Caco-2 (cell line): ENCODE measurements at places on chromosomes 4 and X.
A peak's percentile ranks its signal among the peaks of the same experiment; 100 is the strongest.

DNA sequence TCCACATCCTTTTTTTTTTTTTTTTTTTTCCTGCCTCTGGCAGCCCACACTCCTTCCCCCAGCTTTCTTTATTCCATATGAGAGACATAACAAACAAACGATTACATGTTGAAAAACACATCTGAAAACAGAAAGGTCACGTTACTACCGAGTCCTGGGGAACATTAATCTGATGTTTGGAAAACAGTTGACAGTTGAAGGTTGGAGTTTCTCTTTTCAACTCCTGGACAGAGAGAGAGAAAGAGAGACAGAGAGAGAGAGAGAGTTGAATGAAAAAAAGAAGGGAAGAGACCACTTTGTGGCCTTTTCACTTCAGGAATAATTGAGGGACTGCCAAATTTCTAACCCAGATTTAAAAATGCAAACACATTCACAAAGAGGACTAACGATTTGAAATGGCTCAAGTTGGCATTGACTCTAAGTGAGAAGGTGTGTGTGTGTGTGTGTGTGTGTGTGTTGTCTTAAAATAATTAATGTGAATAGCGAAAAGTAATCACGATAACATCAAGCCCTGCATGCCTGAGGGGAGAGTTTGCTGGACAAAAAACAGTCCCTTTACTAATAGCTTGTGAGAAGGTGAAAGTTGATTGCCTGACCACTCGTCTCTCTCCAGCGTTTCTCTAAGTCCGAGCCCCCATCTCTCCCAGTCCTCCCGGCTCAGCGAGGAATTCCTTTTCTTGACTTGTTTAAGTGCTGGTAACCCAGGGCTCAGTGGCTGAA is 67.3 kb downstream of the FBXO8 start:
- H3K27me3 ChIP-seq: no peaks in the 10 kb centered on the region
- no peak overlapping the region for H3K27ac ChIP-seq
- H3K4me3 ChIP-seq: no peak overlapping the region
- DNase-seq: no peak
- no peaks in the 10 kb centered on the region for H3K36me3 ChIP-seq
- no peaks in the 10 kb centered on the region for H3K4me1 ChIP-seq

- no peaks in the 10 kb centered on the region for H3K4me1 ChIP-seq
- no peaks in the 10 kb centered on the region for H3K27me3 ChIP-seq
- no peaks in the 10 kb centered on the region for H3K36me3 ChIP-seq
- no peak overlapping the region for H3K4me3 ChIP-seq
Observed at GRCh38 chr4:136768925-136769275, 763.4 kb downstream of the PCDH18 start.

- no peaks in the 10 kb centered on the region for H3K27me3 ChIP-seq
- H3K36me3 ChIP-seq: no peaks in the 10 kb centered on the region
- H3K4me1 ChIP-seq: peaks cover 12% of the 10 kb centered on the region
- H3K4me3 ChIP-seq: no peak overlapping the region
- no peak overlapping the region for H3K27ac ChIP-seq
Observed at GRCh38 chr4:124092541-124092984, 620.0 kb downstream of the ANKRD50 start.

DNA sequence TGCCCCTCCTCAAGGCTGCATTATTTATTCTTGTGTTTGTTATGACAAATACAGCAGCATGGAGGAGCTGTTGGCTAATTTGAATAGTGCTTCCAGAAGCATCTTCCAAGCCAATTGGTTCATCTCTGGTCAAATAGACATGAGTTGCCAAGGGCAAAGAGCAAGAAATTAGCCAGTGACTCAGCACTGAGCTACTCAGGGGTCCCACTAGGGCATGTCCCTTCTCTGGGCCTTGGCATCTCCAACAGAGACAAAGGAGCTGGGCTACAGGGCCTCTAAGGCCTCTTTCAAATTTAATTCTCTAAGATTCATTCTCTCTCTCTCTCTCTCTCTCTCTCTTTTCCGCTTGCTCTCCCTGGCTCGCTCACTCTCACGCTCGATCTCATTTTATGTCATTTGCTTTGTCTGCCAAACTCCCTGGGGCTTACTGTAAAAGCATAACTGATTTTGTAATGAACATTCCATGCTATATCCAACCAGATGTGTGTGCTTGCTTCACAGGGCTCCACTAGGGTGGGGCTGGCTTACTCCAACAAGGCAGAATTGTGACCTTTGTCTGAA is 86.7 kb upstream of the MAGEA4 start:
- H3K4me3 ChIP-seq: no peak overlapping the region
- H3K36me3 ChIP-seq: no peaks in the 10 kb centered on the region
- DNase-seq: peak; percentile 4
- H3K27me3 ChIP-seq: no peaks in the 10 kb centered on the region

- no peak for DNase-seq
- no peak overlapping the region for H3K4me3 ChIP-seq
Observed at GRCh38 chr4:182803235-182803634, 114.0 kb downstream of the DCTD start.

DNA sequence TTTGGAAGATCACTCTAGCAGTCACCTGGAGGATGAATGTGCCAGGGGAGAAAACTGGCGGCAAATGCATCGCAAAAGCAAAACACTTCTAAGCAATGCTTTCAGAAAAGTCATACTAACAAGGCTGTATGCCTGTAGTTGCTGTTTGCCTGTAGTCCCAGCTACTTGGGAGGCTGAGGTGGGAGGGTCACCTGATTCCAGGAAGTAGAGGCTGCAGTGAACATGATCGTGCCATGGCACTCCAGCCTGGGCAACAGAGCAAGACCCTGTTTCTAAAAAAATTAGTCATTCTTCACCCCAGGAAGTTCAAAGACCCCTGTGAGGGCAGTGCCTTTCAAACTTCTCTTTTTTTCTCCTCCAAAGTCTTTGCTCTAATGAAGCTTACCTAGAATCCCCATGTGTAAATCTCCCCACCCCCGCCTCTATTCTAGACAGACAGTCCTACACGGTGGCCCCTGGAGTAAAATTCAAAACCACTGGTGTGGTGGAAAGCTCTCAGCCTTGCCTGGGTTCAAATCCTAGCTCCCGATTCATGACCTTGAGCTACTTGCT is 5.5 kb downstream of the SOWAHD start:
- no peaks in the 10 kb centered on the region for H3K36me3 ChIP-seq
- DNase-seq: no peak
- H3K4me1 ChIP-seq: no peaks in the 10 kb centered on the region

GRCh38 chr4:182628544-182628943 is 288.6 kb downstream of the DCTD start:
- H3K36me3 ChIP-seq: no peaks in the 10 kb centered on the region
- no peak for DNase-seq
- H3K4me3 ChIP-seq: no peak overlapping the region
- H3K27me3 ChIP-seq: no peaks in the 10 kb centered on the region
- no peak overlapping the region for H3K27ac ChIP-seq

DNA sequence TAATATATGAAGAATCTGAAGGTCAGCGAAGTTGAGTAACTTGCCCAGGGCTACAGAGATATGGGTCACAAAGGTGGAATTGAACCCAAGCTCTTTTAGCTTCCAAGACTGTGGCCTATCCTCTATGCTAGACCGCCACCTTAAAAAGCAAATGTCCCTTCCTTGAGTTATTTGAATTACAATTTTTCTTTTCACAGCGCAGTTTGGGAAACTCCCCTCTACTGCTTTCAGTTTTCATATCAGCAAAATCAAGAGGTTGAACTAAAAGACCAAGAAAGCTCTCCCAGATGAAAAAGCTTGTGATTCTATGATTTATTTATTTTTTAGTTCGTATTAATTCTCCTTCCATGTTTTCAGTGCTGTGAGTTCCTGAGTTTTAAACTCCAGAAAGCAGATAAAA is 174.5 kb upstream of the C1QTNF7 start:
- no peaks in the 10 kb centered on the region for H3K27me3 ChIP-seq
- no peak overlapping the region for H3K27ac ChIP-seq
- no peaks in the 10 kb centered on the region for H3K36me3 ChIP-seq
- no peak overlapping the region for H3K4me3 ChIP-seq
- H3K4me1 ChIP-seq: no peaks in the 10 kb centered on the region

DNA sequence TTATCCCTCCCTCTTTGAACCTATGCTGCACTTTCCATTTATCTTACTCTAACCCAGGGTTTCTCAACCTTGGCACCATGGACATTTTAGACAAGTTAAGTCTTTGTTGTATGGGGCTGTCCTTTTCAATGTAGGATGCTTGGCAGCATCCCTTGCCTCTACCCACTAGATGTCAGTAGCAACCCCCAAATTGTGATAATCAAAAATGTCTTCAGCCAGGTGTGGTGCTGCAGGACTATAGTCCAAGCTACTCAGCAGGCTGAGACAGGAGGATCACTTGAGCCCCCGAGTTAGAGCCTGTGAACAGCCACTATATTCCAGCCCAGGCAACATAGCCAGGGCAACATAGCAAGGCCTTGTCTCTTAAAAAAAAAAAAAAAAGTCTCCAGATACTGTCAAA is 7.0 kb downstream of the LRCH2 start:
- H3K36me3 ChIP-seq: no peaks in the 10 kb centered on the region
- no peaks in the 10 kb centered on the region for H3K27me3 ChIP-seq
- H3K27ac ChIP-seq: no peak overlapping the region
- no peak overlapping the region for H3K4me3 ChIP-seq
- DNase-seq: peak; percentile 38

DNA sequence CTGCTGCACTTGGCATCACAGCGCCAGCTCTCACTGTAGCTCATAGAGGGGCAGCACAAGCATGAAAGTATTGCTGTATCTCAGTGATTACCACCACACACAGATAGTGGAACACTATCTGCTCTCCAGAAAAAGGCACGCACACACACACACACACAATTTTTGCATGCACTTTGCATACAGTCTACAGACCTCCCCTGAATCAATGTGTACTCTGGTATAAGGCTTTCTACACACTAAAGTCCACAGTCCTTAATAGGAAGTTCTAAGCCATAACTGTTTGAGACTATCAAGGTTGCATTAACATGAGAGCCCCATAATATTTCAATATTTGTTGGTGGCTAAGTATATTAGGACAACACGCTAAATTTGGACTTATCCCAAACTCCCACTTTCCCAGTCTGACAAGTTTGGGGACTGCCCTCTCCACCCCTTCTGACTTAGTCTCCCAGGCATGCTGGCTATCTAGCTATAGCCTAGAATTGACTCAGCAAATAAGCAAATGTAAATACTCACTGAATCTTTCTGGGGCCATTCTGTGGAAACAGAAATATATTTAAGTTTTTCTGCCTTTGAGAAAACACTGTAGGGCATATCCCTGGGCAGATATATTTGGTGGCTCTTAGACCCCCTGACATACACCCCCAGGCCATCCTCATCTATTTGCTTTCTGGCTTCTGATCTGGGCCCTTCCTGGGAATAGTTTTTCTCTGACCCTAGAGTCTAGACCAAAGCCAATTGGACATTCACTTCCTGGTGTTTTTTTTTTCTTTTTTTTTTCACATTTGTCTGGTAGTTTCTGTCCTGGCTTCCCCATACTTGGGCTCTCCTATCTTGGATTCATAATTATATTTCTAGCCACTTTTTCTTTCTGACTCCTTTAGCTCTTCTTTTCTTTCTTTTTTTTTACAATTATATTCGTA is 36.4 kb upstream of the CT47C1 start:
- H3K27me3 ChIP-seq: no peaks in the 10 kb centered on the region
- H3K36me3 ChIP-seq: no peaks in the 10 kb centered on the region
- no peak overlapping the region for H3K27ac ChIP-seq
- no peak overlapping the region for H3K4me3 ChIP-seq
- no peak for DNase-seq
- no peaks in the 10 kb centered on the region for H3K4me1 ChIP-seq

DNA sequence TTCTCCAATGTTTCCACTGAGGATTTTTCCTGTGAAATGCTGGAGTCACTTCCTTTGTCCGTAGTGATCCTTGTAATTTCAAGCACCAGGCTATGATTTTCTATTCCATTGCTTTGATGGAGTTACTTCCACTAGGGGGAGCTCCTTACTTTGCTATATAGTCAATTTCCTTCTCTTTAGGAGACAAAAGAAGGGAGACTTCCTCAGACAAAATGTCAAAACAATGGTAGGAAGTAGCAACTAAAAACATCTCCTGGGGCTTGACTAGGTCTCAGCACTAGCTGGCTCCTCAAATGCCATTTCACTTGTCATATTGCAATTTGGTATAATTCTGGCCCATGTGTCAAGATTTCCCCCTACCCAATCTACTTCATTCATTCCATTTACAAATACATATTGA is 24.1 kb downstream of the ZCCHC12 start:
- no peak for DNase-seq
- H3K4me3 ChIP-seq: no peak overlapping the region
- H3K4me1 ChIP-seq: no peaks in the 10 kb centered on the region
- H3K27me3 ChIP-seq: no peaks in the 10 kb centered on the region
- no peaks in the 10 kb centered on the region for H3K36me3 ChIP-seq

GRCh38 chrX:153458476-153458875 is 11.9 kb downstream of the HAUS7 start:
- H3K36me3 ChIP-seq: no peaks in the 10 kb centered on the region
- H3K4me3 ChIP-seq: no peak overlapping the region
- H3K4me1 ChIP-seq: peaks cover 8% of the 10 kb centered on the region; the same call in 1 of the 2 replicates
- no peak for DNase-seq
- no peak overlapping the region for H3K27ac ChIP-seq

DNA sequence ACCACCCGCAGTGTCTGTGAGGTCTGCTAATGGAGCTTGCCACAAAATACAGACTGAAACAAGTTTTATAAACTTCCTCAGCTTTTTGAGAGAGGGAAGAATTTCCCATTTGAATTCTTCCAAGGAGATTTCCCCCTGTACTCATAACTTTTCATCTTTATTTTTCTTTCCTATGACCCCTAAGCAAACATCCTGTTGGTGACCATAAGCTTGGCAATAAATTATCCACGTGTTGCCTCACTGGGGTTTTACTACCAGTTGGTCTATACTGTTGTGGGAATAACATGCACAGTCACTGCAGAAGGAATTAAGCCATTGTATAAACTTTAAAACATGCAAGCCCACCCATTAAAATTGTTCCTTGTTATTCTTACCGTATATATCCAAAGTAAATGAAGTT is 86.2 kb downstream of the SLC39A8 start:
- H3K27me3 ChIP-seq: no peaks in the 10 kb centered on the region
- H3K36me3 ChIP-seq: no peaks in the 10 kb centered on the region
- no peak overlapping the region for H3K27ac ChIP-seq
- no peak overlapping the region for H3K4me3 ChIP-seq
- no peak for DNase-seq
- peaks cover 7% of the 10 kb centered on the region; the same call in 1 of the 2 replicates for H3K4me1 ChIP-seq

- no peak for DNase-seq
- H3K4me3 ChIP-seq: no peak within 1 kb of the TSS
- no peak within 1 kb of the TSS for H3K27ac ChIP-seq
- no peaks in the 10 kb centered on the region for H3K27me3 ChIP-seq
Observed at GRCh38 chrX:153903991-153904957, at the start of gene AVPR2. TSS of gene AVPR2 (plus strand) at chrX:153904673. CDS start at chrX:153905146, 473 bp downstream.

- no peaks in the 10 kb centered on the region for H3K4me1 ChIP-seq
- no peak overlapping the region for H3K27ac ChIP-seq
- H3K4me3 ChIP-seq: no peak overlapping the region
- H3K27me3 ChIP-seq: no peaks in the 10 kb centered on the region
- peak; percentile 34 for DNase-seq
Observed at GRCh38 chrX:37302569-37302968, 46.6 kb upstream of the PRRG1 start.

GRCh38 chr4:73505567-73505966 is 24.0 kb downstream of the AFM start:
- H3K4me3 ChIP-seq: no peak overlapping the region
- no peak for DNase-seq
- H3K4me1 ChIP-seq: no peaks in the 10 kb centered on the region
- no peaks in the 10 kb centered on the region for H3K36me3 ChIP-seq

GRCh38 chr4:55311792-55312488 is 34.1 kb upstream of the SRD5A3 start:
- no peaks in the 10 kb centered on the region for H3K4me1 ChIP-seq
- H3K27ac ChIP-seq: no peak overlapping the region
- H3K27me3 ChIP-seq: no peaks in the 10 kb centered on the region
- DNase-seq: no peak
- no peaks in the 10 kb centered on the region for H3K36me3 ChIP-seq

- H3K36me3 ChIP-seq: no peaks in the 10 kb centered on the region
- H3K4me3 ChIP-seq: no peak overlapping the region
- no peaks in the 10 kb centered on the region for H3K27me3 ChIP-seq
- no peak for DNase-seq
Observed at GRCh38 chrX:13489454-13489853, 79.9 kb upstream of the EGFL6 start.
